Uterus (tissue), 4 donors: ENCODE measurements at places on chromosomes 1 and 21. TPM values are rescaled to one million over a fixed set of nuclear protein-coding genes. Genes with fewer than 3 reads are reported as not detected.

GRCh38 chr1:176770066-176770465 is 307.1 kb downstream of the PAPPA2 start:
- no peaks in the 10 kb centered on the region for H3K36me3 ChIP-seq
- H3K27me3 ChIP-seq, result no peaks in the 10 kb centered on the region
- H3K4me1 ChIP-seq, result no peaks in the 10 kb centered on the region

GRCh38 chr1:26083208-26083607 is 15.8 kb upstream of the TRIM63 start:
- no peak overlapping the region for H3K4me3 ChIP-seq
- no peaks in the 10 kb centered on the region for H3K36me3 ChIP-seq

- H3K4me1 ChIP-seq, result no peaks in the 10 kb centered on the region
- DNase-seq, result no peak
- H3K27ac ChIP-seq, result no peak overlapping the region
- no peak overlapping the region for H3K4me3 ChIP-seq
Measured at GRCh38 chr1:183699616-183700160, 46.6 kb upstream of the APOBEC4 start.

GRCh38 chr1:89022167-89022959 is at the start of gene GBP3:
Gene GBP3 (minus strand): TSS chr1:89022866. CDS start chr1:89020721, 2,145 bp downstream.
- no peak for DNase-seq
- H3K27ac ChIP-seq, result peak within 1 kb of the TSS; percentile 88
- no peaks in the 10 kb centered on the region for H3K4me1 ChIP-seq

DNA sequence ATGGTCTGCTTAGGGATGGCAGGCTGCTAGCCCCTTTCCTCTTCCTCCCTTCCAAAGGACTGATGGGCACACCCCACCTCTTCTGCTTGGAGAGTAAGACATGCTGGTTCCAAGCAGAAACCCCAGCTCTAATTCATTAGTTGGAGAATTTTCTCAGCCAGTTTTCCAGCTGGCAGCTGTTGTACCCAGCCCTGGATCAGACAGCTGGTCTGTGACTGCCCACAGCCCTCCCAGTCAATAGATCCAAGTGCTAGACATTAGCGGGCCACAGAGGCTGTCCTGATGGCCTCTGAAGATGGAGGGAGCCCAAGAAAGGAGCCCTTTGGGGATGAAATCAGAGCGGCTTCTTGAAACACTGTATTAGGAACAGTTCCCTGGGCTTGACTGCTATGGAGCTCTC is 35.8 kb downstream of the ACOT11 start:
- H3K4me1 ChIP-seq, result no peaks in the 10 kb centered on the region
- no peaks in the 10 kb centered on the region for H3K36me3 ChIP-seq
- no peaks in the 10 kb centered on the region for H3K27me3 ChIP-seq
- no peak overlapping the region for H3K4me3 ChIP-seq
- no peak for DNase-seq

- H3K27me3 ChIP-seq, result no peaks in the 10 kb centered on the region
- H3K27ac ChIP-seq, result no peak overlapping the region
- H3K4me1 ChIP-seq, result peaks cover 20% of the 10 kb centered on the region
- H3K36me3 ChIP-seq, result no peaks in the 10 kb centered on the region
Measured at GRCh38 chr1:26824731-26825130, 1.8 kb upstream of the ZDHHC18 start.

Gene LYPLAL1
- total RNA-seq, result 62.1 TPM

Gene ANGPTL3
- not detected for total RNA-seq

Gene ACTN2
- total RNA-seq, result 28.9 TPM

Gene OLFML2B
- total RNA-seq, result 12.8 TPM

Gene PRAMEF6
- not detected for total RNA-seq
